ENCODE measurements at places on chromosomes 6 and 20.

GRCh38 chr6:165219629-165220028 is 89.8 kb downstream of the C6orf118 start:
- no peak for DNase-seq

DNA sequence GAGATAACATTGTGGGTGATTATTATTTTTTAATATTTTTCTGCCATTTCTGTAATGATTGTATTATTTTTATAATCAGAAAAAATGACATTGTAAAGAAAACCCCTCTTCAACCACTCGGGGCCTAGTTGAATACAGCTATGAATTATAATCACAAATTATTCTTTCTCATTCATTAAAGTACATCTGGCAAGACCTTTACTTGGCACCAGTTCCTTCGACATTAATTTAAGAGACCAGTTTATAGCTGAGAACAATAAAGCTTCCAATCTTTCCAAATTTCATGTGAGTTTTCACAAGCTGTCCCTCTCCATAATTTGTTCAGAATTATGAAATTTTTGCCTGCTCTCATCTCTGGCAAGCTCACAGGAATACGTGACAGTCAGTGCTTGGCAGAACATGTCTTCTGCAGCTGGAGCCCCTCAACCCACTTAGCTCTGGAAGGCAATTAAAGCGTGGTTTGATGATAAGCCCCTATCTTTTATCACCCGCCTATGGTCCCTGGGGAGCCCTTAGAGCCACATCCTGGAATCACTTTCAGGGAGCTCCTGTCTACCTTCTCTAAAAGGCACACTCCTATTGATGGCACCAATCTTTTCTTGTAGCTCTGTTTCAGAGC is 237.2 kb upstream of the PRND start:
- DNase-seq, result no peak

DNA sequence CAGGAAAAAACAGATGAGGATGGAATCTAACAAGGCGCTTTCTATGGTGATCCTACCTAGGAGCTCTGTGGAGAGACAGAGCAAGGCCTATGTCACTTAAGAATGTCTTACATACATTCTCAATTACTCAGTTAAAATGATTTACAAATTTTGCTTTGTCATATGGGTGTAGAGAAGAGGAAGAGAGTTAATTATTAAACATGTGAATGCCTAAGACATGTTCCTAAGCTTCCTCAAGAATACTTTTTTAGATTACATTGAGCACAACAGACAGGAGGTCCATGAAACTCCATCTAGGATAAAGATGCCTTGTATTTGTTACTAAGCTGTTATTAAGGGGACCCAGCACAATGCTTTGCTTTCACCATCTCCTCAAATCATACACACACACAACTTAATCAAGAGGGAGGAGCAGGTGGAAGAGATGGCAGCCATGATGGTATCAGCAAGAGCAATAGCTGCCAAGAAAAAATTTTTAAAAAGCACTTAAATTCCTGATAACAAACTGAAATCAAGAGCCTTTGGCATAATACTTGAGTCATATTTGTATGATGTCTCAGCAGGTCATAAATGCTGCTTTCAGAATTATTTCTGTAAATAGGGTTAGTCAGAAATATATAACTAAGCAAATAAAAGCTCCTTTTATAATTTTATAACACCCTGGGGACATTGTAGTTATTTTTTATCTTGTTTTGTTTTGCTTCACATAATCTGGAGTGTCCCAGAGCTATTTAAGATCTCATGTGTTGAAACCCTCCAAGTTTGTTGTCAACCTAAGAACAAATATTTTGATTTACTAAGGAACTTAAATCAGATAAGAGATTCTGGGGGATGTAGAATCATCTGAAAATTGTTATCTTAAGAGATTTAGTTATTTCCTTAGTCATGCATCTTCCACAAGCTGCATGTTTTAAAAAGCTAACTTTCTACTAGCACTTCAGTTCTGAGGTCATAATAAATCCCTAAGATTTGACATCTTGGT is 70.0 kb upstream of the CD2AP start:
- DNase-seq, result no peak

GRCh38 chr6:157631412-157631811 is 191.6 kb upstream of the SNX9 start:
- DNase-seq, result no peak

DNA sequence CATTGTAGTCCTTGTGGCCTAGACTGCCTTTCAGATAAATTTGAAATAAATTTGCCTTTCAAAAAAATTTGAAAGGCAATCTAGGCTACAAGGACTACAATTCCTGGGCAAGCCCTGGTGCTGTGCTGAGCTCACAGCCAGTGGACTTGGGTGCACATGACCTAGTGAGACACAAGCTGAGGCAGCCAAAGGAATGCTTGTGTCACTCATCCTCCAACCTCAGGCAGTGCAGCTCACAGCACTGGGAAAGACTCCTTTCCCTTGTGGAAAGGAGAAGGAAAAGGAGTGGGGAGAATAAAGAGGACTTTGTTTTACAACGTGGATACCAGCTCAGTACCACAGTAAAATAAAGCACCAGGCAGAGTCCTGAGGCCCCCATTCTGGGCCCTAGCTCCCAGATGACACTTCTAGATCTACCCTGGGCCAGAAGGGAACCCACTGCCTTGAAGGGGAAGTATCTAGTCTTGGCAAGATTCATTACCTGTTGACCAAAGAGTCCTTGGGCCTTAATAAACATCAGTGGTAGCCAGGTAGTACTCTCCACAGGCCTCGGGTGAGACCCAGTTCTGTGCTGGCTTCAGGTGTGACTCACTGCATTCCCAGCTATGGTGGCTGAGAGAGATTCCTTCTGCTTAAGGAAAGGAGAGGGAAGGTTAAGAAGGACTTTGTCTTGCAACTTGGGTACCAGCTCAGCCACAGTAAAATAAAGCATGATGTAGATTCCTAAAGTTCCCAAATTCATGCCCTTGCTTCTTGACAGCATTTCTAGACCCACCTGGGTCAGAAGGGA is 659.7 kb upstream of the FLRT3 start:
- DNase-seq, result no peak

DNA sequence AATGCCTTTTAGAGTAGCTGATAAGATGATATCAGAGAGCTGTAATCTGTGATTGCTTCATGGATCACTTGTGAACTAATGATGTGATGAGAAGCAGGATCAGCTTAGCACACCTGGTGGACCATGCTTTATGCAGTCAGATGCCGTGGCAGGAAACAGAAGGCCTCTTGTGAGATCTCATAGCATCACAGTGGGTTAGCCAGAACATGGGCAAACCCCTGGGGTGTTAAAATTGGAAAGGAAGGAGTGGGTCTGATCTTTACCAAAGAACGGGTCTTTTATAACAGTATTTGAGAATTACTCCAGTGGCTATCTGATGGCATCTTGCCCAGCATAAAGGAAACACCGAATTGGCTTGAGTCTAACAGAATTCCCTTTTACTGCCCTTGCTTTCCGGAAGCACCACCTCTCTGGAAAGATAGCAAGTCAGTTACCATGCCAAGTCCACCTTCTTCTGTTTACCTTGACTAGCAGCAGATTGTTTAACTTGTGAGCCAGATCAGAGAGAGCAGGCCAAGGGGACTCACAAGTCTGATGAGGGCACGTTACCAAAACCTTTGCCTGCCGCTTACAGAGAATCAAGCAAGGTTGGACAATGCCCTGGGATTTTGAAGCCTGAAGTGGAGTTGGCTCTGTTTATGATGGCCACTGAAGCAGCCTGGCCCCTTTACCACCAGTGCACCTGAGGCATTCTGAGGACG is 20.9 kb upstream of the SRF start:
- DNase-seq, result no peak

- no peak for DNase-seq
Observed at GRCh38 chr6:55778705-55779104, 96.7 kb downstream of the BMP5 start.

- no peak for DNase-seq
Observed at GRCh38 chr6:53327017-53327395, 21.7 kb downstream of the ELOVL5 start.

DNA sequence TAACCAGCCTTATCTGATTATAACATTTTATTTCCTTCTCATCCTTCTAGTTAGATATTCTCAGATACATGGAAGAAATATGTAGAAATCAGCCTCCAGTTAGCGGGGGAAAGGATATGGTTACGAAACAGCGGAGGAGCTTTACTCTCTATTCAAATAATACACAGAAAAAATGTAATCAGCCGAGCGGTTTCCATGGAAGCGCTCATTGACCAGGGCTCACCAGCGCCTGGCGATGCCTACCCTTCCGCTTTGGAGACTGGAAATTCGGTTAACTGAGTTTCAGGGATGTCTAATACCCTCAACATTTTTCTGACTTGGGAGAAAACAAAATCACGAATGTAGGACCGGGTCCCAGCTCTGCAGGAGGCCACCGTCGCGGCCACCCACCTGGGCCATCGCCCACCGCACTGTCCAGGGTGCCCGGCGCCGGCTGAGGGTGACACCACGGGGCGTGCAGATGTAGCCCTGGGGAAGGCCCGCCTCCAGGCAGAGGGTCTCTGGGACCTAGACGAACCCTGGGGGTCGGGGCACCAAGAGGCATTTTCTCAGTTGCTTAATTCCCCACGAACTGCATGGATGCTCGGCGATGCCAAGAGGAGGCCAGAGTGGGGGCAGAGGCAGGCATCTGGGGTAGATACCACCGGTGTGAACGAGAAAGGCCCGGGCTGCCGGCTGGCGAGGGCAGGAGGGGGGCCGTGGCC is 1.7 kb downstream of the PRR18 start:
- DNase-seq, result no peak

DNA sequence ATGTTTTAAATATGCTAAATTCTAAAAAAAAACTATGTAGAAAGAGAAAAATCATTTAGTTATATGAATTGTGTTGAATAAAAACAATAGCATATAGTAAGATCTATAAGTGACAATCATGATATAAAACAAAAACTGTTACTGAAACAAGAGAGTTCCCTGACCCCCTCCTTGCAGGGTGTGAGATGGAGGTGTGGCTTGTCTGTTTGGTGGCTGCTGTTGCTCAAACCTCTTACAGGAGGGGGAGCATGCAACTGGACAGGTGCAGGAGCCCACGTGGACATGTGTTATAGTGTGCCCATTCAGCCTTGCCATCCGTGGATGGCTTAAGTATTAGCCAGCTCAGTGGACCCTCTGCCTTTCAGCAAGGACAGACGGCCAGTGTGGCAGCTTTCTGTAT is 206.7 kb downstream of the MOXD1 start:
- no peak for DNase-seq

GRCh38 chr6:157980288-157981131 is 1.2 kb upstream of the SYNJ2 start:
- no peak for DNase-seq

GRCh38 chr20:51660672-51661608 is 107.2 kb downstream of the ATP9A start:
- no peak for DNase-seq

DNA sequence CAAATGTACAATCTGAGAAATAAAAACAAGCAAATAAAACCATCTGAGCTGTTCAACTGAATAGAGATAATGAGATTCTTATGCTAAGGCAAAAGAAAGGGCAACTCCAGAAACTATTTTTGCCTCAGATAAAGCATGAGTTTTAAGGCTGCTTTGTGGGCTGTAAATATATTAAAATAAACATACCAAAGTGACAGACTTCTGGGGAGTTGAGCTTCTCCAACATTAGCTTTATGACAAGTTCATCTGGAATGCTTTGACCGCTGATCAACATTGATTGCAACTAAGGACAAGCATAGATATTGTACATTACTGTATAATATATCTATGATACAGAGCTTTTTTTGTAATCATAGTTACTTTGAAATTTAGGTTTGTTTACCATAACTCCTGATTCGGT is 19.3 kb downstream of the AK9 start:
- DNase-seq, result no peak

- no peak for DNase-seq
Observed at GRCh38 chr6:34273242-34273805, 24.5 kb upstream of the SMIM29 start.

- DNase-seq, result no peak
Observed at GRCh38 chr6:36686668-36687513, 8.4 kb downstream of the CDKN1A start.

DNA sequence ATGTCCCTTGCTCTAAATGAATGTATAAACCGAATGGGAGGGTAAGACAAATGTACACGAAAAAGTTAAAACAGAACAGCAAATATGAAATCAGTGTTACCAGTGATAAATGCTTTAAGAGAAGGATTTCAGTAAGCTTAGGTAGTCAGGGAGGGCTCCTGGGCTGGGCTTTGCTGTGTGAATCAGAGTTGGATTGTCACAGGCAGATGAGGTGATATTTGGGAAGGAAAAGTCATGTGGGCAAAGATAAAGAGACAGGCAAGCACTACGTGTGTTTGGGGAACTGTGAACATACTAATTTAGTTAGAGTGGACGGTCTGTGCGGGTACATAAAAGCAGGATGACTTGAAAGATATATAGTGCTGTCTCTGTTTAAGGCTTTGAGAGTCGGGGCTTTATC is 114.8 kb downstream of the CRYBG1 start:
- no peak for DNase-seq

- no peak for DNase-seq
Observed at GRCh38 chr6:25173246-25173645, 105.9 kb upstream of the CARMIL1 start.

DNA sequence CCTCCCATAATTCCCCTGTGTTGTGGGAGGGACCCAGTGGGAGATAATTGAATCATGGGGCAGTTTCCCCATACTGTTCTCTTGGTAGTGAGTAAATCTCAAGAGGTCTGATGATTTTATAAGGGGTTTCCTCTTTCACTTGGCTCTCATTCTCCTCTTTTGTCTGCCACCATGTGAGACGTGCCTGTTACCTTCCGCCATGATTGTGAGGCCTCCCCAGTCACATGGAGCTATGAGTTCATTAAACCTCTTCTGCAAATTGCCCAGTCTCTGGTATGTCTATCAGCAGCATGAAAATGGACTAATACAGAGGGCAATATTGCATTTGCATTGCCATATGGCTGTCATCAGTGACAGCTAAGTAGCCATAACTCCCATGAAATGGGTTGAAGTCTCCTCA is 63.2 kb downstream of the ZNF217 start:
- no peak for DNase-seq

- DNase-seq, result no peak
Observed at GRCh38 chr20:39855799-39856198, 833.2 kb downstream of the MAFB start.

GRCh38 chr6:6590530-6590929 is 2.0 kb downstream of the LY86 start:
- no peak for DNase-seq

All from mesothelial cell of epicardium (in vitro differentiated cells).